ENCODE measurements at places on chromosomes 7 and 10.

DNA sequence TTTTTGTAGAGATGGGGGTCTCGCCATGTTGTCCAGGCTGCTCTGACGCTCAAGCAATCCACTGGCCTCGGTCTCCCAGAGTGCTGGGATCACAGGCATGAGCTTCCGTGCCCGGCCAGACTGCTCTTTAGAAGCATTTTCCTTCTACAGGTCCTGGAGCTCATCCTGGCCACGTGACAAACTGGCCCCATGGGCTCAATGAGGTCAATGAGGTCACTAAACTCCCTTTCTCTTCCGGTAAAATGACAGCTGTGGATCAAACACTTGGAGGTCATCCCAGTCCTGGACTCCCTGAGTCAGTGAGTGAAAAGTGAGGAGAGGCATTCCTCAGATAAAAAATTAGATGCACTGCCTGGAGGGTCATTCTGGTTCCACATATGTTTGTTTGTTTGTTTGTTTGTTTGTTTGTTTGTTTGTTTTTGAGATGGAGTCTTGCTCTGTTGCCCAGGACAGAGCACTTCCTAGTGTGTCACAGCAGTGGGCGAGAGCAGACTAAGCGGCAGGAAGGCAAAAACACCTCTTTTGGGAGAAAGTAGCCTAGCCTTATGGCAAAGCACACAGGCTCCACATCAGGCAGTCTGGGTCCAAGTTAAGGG is 134.9 kb downstream of the TNS3 start:
- DNase-seq, result no peak

- no peak for DNase-seq
These were observed 6.9 kb upstream of the GPR85 start for GRCh38 chr7:113093561-113093960.

DNA sequence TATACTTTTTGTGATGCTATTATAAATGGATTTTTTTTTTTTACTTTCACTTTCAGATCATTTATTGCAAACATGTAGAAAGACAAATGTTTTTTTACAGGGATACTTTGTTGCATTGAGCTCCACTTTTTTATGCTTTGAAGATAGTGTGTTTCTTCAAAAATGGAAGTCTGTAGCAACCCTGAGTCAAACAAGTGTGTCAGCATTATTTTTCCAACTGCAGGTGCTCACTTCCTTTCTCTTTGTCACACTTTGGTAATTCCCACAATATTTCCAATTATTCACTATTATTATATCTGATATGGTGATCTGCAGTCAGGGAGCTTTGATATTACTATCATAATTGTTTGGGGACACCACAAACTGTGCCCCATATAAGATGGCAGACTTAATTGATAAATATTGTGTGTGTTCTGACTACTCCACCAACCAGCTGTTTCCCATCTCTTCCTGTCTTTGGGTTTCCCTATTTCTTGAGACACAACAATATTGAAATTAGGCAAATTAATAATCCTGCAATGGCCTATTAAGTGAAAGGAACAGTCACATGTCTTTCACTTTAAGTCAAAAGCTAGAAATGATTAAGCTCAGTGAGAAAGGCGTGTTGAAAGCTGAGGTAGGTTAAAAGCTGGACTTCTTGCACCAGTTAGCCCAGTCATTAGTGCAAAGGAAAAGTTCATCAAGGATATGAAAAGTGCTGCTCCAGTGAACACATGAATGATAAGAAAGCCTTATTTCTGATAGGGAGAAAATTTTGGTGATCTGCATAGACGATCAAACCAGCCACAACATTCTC is 231.3 kb upstream of the SH2B2 start:
- no peak for DNase-seq

DNA sequence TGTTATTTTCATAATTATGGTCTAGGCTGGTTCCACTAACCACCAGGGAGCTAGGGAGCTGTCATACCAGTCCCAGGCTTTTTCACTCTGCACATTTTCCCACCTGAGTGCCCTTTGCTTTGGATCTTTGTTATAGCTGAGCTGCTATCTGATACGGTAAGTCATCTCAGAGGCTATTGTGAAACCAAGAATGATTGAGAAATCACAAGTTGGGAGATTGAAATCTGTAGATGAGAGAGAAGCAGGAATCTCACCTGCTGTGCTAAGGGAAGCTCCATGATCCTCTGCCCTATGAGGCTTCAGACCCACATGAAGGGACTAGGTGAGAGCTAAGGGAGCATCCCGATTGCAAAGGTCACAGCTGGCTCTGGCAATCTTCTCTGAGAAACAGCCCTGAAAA is 307.8 kb downstream of the REEP3 start:
- DNase-seq, result no peak

DNA sequence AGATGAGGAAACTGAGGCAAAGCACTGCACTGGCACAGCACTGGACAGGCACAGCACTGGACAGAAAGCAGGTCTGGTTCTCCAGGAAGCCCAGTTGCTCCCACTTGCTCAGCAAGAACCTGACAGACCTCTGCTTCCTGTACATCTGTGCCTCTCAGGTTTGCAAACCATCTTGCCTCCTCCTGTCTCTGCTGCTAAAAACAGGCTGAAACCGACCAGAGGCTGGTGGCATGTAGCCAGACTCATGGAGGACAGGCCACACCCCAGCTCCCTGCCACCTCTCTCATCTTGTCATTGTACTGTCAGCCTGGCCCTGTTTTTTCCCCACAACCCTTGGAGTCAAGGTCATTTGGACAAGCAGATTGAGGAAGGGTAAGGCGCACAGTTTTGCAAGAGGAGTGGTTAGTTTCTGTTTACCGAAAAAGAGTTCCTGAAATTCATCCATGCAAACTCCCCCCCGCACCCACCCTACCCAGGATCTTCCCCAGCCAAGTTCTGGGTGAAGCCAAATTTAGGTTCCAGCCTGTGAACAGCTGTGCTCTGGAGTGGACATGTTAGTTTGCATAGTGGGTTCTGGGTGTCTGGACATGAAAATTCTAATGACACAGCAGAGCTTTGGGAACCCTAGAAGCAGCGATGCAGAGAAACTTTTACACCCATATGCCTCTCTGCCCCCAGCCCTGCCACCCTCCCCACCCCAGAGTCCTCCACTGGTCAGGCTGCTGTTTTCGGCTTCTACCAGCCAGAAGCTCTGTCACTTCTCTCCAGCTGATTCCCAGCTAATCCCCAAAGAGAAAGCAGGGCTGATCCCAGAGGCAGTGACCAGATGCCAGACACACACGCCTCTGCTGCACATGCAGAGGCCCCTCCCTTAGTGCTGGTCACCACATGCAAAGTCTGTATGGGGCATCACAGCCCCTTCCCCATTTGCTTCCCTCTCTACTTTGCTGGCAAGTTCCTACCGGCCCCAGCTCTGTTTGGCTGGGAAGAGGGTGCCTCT is 8.5 kb upstream of the C10orf105 start:
- DNase-seq, result peak; percentile 74

GRCh38 chr10:63114031-63114814 is 18.9 kb upstream of the NRBF2 start:
- no peak for DNase-seq

DNA sequence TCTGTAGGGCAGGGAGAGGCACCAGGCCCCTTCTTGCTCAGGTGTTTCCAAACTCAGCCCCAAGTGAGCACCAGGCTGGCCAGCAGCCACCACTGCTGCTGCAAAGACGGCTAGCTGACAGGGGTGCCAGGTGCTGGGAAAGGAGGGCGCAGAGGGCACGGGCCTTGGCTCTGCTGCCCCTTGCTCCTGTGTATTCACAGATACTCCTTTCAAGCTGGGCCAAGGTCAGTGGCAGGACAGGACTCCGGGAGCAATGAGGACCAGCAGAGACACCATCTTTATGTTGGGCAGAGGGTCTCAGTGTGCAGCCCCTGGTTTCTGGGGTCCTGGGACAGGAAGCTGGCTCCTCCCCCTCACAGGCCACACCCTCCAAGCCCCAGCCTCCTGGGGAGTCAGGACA is 110.1 kb downstream of the SMURF1 start:
- DNase-seq, result no peak

DNA sequence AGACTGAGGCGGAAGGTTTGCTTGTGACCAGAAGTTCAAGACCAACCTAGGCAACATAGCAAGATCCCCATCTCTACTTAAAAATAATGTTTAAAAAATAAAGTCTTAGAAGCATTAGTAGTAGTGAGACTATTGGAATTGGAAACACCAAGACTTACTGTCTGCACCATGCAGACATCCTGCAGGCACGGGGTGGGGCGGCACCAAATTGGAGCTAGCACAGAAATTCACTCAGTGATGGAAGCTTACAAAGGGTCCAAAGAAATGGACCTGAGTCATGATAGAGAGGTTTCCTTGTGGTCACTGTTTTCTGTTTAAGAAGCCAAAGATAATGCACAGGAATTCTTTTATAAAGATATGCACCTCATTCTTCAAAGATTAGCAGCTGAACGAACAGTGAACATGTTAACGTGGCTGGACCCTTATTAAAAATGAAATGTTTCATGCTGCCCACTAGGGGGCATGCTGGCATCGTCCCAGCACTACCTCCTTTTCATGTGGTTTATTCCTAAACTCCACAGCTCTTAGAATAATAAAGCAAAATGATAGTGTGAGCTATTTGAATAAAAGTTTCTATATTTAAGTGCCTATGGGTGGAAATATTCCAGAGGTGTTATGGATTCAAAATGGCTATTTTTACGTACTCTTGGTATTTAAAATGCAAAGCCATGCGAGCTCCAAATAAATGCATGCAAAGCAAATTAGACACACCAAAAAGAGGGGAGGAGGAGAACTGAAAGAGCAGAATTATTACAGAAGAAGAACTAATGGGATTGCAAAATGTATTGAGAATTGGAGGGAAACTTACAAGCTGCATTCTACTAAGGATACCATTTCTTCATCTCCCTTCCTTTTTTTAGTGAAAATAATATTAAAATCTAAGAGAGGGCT is 28.6 kb downstream of the PDSS1 start:
- peak; percentile 53 for DNase-seq

DNA sequence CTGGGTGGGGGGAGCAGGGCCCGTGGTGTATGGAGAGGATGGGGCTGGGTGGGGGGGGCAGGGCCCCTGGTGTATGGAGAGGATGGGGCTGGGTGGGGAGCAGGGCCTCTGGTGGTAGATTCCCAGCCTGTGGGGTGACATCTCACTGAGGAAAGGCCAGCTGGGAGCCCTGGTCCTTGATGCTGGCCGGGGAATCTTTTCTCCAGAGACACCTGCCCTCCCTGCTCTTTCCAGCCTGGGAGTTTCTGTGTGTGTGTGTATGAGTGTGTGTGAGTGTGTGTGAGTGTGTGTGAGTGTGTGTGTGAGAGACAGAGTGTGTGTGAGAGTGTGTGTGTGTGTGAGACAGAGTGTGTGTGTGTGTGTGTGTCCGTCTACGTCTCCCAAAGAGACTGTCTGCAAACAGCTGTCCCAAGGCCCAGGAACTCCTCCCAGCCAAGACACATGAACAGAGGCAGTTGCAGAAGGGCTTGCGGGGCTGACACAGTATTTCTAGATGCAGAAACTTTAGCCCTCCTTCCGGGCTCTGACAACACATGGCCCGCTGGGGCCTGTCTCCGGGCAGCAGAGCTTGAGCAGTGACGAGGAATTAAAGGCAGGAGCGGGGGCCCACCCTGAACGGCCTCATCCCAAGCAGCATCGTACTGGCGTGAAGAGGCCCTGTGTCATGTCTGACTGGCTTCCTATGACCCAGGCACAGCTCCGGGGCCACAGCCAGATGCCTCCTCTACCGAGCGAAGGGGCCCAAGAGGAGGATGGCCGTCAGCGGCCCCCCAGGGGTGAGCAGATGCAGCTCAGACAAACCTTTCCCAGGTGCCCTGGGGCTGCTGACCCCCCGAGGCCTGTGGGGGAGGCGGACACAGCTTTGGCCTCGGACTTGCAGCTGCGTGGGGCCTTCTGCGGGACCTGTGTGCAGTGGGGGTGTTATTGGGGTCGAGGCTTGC is 24.3 kb downstream of the FAM20C start:
- no peak for DNase-seq
